SW 1271 (cell line): ENCODE measurements at places on chromosomes 3 and 15.

- no peak for DNase-seq
These were observed 5.0 kb upstream of the NCBP2 start for GRCh38 chr3:196947136-196947859.

DNA sequence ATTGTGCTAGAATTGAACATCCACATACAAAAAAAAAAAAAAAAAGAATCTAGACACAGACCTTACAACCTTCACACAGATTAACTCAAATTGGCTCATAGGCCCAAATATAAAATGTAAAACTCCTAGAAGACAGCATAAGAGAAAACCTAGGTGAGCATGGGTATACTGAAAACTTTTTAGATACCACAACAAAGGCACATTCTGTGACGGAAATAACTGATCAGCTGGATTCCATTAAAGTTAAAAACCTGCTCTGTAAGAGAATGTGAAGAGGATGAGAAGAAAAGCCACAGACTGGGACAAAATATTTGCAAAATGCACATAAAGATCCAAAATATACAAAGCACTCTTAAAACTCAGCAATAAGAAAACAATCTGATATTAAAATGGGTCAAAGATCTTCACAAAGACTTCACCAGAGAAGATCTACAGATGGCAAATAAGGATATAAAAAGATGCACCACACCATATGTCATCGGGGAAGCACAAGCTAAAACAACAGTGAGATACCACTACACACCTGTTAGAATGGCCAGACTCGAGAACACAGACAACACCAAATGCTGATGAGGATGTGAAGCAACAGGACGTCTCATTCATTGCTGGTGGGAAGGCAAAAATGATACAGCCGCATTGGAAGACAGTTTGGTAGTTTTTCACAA, 167.9 kb downstream of the PDE8A start:
- DNase-seq: no peak

DNA sequence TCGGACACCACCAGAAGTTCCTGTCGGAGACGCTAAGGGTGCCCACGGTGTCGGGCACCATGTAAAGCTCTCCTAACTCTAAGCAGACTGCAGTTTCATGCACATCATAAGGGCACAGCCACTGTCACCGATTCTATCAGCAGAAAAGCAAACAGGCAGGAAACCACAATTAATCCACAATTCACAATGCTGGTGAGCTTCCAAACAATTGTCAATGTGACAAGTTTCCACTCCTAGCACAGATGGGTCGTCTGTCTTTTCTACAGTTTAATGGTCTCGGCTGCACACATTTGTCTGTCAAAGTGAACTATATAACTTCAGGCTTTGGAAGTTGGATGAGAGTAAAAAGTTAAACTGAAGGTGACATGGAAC, 8.8 kb upstream of the OCA2 start:
- no peak for DNase-seq

DNA sequence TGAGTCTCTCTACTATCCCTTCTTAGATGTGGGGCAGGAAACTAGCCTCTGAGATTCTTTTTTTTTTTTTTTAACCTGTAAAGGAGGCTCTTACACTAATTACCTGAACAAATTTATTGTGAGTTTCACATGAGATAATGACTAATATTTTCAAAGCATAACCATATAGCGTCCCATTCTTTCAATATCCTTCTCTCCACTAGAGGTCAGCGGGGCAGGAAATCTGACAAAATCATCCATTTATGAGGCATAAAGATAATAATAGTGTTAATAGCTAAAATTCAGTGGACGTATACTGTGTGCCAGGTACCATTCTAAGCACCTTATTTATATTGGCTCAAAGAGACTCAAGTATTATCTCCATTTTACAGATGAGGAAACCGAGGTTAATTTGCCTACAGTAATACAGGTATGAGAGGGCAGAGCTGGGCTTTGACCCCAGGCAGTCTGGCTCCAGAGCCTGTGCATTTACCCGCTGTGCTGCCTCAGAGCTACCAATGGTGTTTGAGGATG, 16.3 kb upstream of the SMAD6 start:
- no peak for DNase-seq

DNA sequence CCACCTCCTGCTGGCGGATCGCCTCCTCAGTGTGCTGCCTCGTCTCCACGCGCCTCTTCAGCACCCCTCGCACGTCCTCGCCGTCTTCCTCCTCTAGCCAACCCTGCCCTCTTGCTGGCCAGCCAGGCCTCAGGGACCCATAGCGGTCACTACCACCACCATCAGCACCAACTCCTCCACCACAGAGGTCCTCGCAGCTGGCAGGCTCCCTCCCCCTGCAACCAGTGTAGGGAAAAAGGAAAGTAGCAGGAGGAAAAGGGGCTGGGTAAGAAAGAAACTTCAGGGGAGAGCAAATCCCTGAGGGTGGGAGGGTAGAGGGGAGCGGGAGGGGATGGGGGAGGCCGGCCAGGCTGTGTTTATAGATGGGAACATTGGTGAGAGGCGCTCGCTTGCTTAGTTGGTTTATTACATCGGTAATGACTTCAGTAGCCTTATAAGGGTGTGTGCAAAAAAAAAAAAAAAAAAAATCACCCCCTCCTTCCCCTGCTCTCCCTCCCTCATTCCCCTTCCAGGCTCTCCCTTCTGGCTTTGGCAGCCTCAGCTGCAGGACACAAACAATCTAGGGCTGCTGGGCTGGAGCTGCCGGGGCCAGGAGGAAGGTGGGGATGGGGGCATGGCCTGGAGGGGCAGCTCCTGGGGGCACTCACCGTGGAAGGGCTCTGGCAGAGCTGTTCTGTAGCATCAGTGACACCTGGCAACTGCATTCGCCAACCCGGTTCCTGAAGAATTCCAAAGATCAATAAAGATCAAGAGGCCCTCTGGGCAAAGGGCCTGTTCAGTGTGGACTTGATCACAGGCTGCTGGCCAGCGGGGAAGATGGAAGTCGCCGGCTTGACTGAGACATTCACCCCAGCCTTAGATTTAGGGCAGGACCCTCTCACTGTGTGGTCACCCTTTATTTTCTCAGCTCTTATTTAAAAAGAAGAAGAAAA, 116.2 kb upstream of the HACD2 start:
- no peak for DNase-seq

DNA sequence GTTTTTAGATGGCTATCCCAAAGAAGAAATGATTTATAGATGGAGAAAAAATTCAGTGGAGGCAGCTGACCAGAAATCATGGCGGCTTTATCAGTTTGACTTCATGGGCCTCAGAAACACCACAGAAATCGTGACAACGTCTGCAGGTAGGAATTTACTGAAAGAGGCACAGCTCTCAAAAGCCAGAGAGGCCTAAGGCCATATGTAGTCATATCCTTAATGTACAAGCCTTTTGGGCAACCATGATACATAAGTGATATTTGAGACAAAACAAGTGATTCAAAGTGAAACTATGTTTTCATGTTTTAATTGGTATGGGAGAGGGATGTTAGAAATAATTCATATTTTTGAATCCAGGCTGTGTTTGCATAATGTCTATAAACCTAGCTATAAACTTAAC, 509.7 kb downstream of the GABRG3 start:
- no peak for DNase-seq

DNA sequence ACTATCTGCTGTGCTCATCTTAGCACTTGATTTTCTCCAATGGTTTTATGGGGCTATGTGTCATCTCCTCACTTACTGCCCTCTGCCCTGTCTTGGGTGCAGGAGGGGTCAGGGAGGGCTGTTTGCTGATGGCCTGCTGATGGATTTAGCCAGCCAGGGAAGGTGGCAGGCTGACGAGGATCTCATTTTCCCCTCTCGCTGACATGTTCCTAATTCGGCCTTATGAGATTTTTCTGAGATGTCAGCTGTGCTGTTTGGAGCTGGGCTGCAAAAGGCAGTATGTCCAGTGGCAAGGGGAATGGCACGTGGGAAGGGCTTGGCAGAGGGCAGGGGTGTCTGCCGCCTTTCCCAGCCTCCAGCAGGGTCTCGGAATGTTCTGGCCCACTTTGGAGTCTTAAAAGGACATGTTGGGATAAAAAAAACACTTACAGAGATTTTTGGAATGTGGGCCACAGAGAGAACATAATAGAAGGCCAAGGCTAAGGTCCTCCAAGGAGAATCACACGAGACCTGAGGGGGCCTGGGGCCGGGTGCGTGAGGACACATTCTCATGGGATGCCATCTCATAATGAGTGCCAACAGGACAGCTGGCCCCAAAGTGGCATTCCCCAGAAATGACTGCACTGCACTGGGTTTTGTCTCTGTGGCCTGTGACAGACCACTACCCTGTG, 303.8 kb downstream of the TLE3 start:
- DNase-seq: no peak

GRCh38 chr3:177055605-177056571, 141.4 kb downstream of the TBL1XR1 start:
- DNase-seq: no peak

GRCh38 chr3:38226273-38226672, 39.3 kb upstream of the SLC22A13 start:
- DNase-seq: no peak

GRCh38 chr3:6062261-6063187, 798.4 kb upstream of the GRM7 start:
- DNase-seq: no peak

GRCh38 chr15:49458145-49458544, 35.1 kb downstream of the FGF7 start:
- no peak for DNase-seq

- no peak for DNase-seq
These were observed 16.9 kb upstream of the LRRC31 start for GRCh38 chr3:169886671-169887070.

- DNase-seq: no peak
These were observed 364.1 kb downstream of the MFSD1 start for GRCh38 chr3:159165961-159166360.
